ENCODE measurements at places on chromosomes 13 and 19.

- no peak for DNase-seq
These were observed 7.3 kb downstream of the TNFSF14 start for GRCh38 chr19:6662702-6663101.

GRCh38 chr13:28650284-28650683 is 8.6 kb upstream of the POMP start:
- DNase-seq = no peak

DNA sequence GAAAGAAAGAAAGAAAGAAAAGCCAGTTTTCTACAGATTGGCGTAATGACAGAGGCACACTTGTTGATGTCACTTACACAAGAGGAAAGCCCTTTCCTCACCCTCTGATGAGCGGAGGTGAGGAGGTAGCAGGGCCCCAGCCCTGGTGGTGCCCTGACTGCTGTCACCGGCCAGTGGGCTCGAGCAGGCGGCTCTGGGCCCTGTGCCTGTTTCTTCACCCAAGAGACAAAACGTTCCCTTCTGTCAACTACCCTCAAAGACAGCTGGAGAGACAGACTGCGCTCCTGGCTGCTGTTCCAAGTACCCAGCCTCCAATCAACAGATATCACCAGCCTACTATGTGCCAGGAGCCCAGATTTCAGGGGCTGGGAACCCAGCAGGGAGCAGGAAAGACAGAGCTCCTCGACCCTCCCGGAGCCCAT is 10.1 kb downstream of the EPS15L1 start:
- no peak for DNase-seq

- DNase-seq = no peak
These were observed 34.1 kb downstream of the F2RL3 start for GRCh38 chr19:16922949-16923348.

GRCh38 chr13:45162821-45163220 is 38.0 kb downstream of the KCTD4 start:
- DNase-seq = no peak

- DNase-seq = peak; percentile 46
These were observed 579 bp downstream of the ZNF566 start for GRCh38 chr19:36488846-36489117.

DNA sequence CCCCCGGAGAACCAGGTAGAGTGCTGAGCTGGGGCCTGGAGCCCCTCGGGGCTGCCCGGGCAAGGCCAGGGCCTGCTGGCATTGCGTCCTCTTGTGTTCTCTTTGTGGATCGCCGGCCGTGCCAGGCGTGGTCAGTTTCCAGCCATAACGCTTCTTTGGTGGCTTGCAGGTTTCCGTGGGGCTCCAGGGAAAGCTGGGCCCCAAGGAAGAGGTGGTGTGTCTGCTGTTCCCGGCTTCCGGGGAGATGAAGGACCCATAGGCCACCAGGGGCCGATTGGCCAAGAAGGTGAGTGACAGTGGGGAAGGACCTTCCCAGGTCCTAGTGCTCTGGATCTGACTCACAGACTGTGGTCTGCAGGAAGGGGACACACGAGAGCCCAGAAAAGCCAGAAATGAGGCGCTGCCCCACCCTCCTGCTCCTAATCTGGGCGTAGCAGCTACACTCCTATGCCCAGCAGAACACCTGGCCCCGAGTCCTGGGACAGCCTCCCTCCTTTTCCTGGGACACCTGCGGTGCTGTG is 57.5 kb downstream of the RAB20 start:
- no peak for DNase-seq

DNA sequence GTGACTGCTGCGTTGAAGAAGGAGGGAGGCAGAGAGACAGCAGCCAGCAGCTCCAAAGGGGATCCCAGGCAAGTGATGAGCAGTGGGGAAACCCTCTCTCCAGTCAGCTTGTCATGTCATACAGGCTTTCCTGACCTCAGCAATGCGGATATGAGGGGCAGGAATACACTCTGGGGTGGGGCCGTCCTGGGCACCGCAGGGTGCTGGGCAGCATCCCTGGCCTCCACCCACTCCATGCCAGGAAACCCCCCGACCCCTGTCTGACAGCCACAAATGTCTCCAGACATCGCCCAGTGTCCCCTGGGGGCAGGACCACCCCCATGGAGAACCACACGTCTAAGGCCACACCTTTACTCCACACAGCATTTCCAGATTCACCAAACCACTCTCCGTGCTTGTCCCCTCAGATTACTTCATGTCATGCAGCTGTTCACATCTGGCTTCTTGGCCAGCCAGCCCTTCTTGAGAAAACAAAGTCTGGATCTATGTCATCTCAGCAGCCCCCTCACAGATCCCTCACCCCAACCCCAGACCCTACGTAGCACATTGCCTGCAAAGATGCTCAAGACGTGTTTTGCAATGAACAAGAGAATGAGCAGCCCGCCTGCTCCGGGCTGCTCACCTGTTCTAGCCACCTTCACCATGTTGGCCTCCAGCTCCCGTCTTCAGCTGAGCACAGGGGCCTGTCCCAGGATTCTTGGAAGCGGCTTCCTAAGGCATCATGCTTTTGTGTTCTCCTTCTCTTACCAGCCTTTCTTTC is 46.5 kb downstream of the RFX2 start:
- no peak for DNase-seq

DNA sequence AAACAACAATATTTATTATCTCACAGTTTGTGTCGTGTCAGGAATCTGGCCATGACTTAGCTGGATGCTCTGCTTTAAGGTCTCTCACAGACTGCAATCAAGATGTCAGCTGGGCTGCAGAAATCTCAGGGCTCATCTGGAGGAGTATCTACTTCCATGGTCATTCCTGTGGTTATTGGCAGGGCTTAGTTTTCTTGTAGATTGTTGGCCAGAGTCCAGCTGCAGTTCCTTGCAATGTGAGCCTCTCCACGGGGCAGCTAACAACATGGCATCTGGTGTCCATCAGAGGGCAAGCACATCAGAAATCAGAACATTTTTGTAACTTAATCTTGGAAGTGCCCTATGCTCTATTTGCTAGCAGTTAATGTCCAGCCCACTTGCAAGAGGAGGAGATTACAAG is 45.7 kb upstream of the TDRD3 start:
- DNase-seq = no peak

GRCh38 chr19:7004313-7004931 is 16.8 kb downstream of the MBD3L2B start:
- DNase-seq = no peak

DNA sequence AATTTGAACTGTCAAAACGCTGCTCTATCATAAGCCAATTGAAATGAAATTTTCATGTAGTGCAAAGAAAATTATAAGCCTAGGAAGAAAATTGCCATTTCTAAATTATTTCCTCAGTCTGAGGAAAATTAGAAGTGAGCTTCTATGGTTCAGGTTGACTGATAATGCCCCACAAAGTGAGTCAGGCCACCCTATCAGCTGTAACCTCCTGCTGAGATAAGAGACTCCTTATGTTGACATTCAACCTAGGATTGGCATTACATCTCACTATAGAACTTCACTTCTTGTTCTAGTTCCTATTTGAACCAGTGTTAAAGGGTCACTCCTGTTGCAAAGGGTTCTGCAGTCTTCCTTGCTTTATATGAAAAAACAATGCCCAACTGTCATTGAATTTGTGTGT is 32.6 kb upstream of the RFC3 start:
- DNase-seq = no peak

DNA sequence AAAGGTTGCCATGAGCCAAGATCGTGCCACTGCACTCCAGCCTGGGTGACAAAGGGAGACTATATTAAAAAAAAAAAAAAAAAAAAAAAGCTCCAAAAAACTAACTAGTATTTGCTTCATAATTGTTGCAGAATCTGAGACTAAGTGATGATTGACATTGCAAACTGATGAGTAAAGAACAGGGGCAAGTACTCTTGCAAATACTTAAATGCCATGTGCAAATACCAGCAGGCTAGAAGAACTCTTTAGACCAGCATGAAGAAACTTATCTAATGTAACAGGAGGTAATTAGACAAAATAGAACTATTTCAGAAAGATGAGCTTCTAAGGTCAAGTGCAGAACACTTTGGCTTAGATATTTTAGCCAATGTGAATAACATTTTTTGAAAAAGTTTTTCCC is 1368.1 kb downstream of the EFNB2 start:
- DNase-seq = no peak

DNA sequence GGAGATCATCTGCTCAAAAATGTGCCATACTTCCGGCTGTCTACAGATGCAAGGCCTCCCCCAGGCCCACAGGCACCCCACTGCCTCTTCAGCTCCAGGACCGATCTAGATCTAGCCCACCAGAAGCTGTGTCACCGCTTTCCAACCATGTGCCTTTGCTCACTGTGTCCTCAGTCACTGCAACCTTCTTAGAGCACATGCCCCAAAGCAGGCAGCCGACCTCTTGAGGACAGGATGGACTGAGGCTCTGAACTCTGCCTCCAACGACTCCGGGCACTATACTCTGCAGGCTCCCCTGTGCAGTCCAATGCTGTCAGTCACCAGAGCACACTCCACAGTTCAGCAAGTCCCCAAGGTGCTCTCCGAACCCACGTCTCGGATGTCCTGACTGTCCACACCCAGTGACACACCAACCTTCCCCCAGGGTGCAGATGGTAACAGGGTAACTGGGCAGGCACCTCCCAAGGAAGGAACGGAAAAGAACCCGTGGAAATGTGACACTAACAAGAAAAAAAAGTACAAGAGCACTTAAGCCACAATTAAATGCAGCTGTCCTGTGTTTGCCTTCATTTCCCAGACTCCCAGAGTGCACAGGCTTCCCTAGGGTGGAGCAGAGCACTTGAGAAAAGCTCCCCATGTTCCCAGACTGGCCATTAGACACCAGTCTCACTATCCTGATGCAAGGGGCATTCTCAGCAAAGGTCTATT is 4.8 kb downstream of the STK24 start:
- DNase-seq = no peak

- DNase-seq = no peak
These were observed 45.9 kb upstream of the ATP11A start for GRCh38 chr13:112643759-112644459.

GRCh38 chr13:23509781-23510543 is 60.2 kb upstream of the TNFRSF19 start:
- no peak for DNase-seq
